LHCN-M2 (cell line): ENCODE measurements at places on chromosomes 1 and 21. TPM values are rescaled to one million over a fixed set of nuclear protein-coding genes. Genes with fewer than 3 reads are reported as not detected.

- DNase-seq = no peak
These were observed 20.3 kb upstream of the A3GALT2 start for GRCh38 chr1:33341190-33341589.

DNA sequence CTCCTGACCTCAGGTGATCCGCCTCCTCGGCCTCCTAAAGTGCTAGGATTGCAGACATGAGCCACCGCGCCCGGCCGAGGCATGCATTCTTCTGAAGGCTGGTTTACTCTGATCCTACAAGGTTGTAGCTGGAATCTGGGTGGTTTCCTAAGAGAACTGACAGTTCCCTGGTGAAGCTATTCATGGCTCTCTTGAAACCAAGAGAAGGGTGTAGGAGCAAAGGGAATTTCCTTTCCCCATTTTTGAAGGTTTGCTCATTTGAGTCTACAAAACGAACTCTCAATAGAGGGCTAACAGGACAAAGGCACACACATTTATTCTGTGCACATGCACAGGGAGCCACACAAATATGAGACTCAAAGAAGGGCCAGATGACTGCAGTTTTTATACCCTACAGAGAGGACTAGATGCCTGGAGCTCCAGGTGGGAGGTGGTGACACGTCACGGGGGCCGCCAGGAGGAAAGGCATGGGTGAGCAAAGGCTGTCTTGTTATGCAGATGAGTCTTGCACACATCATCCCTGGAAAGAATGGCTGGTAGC lies 49.5 kb upstream of the ERRFI1 start:
- DNase-seq = peak; percentile 70

- peak; percentile 7 for DNase-seq
These were observed 405.3 kb downstream of the RRAGC start for GRCh38 chr1:38454236-38454635.

DNA sequence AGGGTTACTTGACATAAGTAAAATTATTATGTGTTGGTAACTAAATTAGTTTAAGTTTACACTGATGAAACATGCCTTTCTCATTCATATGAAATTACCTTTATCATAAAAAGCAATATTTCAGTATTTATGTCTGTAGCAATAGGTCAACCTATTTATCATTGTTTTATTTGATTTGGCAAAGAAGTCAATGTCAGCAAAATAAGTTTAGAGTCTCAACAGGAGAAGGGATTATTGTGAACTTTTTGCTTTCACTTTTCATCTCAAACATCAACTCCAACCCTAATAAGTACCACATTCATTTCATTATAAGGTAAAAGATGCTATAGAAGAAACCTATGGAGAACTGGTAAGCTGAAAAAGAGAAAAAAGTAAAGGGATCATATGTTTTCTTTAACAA lies 1015.4 kb upstream of the ADGRL4 start:
- DNase-seq = no peak

CDK18 gene
- 0.34 and 0.71 TPM in 2 replicates for total RNA-seq

PYHIN1 gene
- 0.17 TPM in 1 of 2 replicates, not detected in the other for total RNA-seq

CR1 gene
- total RNA-seq = not detected in 2 replicates
